ENCODE measurements at places on chromosomes 12 and 14.

DNA sequence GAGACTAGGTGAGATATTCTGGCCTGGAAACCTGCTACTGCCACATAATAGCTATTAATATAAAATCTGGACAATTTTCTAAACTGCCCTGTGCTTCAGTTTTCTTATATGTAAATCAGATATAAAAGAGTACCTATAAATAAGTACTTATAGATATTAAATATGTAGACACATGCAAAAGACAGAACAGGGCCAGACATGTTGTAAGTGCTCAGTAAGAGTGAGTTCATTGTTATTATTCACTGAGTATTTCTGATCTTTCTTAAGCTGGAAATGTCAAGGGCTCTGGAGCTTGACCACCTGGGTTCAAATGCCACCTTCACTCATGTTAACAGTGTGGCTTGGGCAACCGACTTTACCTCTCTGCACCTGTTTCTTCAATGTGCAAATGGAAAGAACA lies 179.8 kb downstream of the GALC start:
- no peak for DNase-seq

GRCh38 chr14:51006781-51007211 lies 62.5 kb upstream of the PYGL start:
- DNase-seq = no peak

DNA sequence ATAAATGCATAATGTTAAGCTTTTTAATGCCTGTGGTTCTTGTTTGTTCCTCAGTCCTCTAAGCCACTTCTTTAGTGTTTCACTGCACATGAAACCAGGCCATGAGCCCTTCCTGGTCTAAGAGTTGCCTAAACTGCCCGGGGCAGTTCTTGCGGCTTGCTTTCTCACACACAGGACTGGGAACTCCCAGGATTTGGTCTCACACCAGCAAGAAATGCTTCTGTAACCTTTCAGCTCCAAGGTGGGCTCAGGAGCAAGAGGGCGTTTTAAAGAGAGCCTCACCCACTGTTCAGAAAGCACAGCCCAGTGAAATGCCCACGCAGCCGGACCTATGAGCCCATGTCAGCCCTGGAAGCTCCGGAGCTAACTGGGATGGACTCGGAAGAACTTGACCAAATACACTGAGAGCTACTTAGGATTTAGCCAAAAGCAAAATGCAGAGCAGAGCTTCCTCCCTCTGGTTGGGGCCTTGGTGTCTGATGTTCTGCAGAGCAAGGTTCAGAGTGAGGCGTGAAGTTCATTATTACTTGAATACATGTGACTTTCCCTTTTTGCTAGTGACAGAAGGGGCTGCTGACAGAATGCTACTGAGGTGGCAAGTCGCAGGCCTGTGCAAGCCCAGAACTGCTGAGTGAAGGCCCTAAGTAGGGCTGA lies 23.4 kb downstream of the SLC25A29 start:
- DNase-seq = no peak

DNA sequence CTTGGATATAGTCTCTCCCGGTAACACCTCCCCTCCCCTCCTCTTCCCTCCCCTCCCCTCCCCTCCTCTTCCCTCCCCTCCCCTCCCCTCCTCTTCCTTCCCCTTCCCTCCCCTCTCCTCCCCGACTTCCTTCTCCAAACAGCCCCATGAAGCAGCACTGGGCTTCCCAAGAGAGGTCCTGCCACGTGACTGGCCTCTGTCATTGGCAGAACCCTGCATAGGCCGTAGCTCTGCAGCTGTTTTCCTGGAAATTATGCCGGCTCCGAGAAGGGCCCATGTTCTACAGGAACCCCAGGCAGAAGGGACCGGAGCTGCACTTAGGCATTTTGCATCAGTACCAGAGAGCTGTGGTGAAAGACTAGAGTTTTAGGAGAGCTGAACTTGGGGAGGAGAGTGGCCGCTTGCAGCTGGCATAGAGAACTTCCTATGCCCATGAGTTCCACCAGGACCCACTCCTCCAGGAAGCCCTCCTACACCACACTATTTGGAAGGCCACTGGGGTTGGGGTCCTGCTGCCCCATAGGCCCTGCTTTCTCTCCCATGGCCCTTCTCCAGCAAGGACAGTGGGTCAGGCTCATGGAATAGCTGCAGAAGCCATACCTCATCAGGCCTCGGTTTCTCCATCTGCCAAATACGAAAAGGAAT lies 5.1 kb upstream of the TNFAIP2 start:
- DNase-seq = no peak

- DNase-seq = no peak
These were observed 20.6 kb downstream of the LTBP2 start for GRCh38 chr14:74591394-74591793.

GRCh38 chr12:67472539-67472938 lies 176.0 kb upstream of the DYRK2 start:
- no peak for DNase-seq

DNA sequence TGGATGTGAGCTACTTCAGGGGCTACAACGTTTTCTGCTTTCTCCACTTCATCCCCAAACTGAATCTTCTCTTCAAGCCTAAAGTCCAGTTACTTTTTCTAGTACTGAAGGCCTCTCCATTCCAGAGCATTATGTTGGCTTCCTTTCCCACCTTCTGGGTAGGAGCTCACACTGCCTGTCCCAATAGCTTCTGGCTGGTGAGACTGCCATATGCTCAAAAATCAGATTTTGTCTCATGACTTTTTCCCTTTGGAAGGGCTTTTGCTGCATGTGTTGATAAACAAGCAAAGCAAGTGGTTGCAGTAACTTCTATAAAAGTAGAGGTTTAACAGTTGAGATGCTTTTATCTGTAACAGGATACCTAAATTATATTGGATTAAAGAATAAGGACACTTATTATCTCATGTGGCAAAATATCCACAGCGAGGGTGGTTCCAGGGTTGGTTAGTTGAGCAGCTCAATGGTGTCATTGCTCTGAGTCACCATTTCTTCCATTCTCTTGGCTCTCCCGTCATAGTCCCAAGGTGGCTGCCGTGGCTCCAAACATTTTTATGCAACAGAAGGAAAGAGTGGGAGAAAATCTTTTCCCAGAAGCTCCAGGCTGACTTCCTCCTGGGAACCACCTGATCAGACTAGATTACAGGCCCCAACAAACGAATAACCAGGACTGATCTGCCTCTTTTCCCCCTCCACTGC lies 15.1 kb upstream of the PPFIBP1 start:
- DNase-seq = no peak

DNA sequence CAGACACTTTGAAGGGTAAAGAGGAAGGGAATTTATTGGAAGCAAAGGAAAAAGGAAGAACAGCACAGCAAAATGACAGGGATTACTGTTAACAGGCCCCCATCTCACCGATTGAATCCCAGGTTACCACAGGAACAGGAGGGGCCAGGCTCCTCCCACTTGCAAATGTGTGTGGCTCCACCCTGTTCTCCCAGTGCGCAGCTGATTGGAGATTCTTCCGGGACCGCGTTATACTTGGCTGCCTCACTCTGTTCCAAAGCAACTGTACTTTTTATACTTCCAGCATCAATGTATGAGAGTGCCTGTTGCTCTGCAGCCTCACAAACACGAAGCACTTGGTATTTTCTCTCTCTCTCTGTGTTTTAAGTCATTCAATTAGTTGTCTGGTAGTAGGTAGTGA lies 273.6 kb upstream of the MDGA2 start:
- DNase-seq = no peak

DNA sequence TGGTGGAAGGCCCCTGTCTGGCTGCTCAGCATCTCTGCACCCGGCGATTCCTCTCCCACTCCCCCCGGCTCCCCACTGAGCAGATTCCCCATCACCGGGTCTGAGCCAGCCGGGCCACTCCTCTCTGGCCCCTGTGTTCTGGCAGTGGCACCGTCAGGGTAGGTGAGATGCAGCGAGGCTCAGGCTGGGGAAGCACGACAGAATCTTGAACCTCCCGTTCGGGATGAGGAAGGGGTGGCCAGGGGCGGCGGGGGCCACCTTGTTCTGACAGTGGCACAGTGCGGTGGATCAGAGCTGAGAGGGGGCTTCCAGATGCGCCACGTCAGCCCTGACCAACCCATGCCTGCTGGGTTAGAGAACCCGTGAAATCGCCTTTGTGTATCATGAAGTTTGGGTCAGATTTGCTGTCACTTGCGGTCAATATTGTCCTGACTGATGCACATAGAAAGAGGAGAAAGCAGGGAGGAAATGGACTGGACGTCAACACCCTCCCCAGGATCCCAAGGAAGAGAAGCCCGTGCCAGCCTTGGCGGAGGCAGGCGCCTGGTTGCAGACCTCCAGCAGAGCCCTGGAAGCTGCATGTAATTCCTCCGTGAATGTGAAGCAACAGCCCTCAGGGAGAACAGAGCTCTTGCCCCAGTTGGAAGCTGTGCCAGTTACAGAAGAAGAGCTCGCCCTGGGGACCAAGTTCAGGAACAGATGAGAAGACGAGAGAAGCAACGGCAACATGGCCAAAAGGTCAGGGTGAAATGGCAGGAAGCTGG lies 137.1 kb upstream of the SFSWAP start:
- no peak for DNase-seq

- no peak for DNase-seq
These were observed 28.4 kb downstream of the TXNRD1 start for GRCh38 chr12:104243971-104244370.

DNA sequence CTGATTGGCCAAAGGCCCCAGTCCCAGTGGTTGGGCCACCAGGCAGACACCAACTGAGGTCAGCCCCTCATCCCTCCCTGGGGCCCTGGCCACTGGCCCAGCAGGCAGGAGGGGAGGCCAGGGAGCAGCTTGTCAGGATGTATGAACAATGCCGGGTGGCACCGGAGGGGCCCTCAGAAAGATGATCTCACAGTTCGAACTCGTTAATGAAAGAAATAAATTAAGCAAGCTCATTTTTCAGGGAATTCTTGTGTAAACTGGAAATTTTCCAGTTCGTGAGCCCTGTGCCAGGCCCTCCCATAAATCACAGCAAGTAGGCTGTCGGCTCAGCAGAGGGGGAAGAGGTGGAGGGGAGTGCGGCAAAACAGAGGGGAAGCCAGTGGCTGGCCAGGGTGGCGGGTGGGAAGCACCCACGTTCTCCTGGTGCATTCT lies 177.0 kb upstream of the VASH1 start:
- no peak for DNase-seq

DNA sequence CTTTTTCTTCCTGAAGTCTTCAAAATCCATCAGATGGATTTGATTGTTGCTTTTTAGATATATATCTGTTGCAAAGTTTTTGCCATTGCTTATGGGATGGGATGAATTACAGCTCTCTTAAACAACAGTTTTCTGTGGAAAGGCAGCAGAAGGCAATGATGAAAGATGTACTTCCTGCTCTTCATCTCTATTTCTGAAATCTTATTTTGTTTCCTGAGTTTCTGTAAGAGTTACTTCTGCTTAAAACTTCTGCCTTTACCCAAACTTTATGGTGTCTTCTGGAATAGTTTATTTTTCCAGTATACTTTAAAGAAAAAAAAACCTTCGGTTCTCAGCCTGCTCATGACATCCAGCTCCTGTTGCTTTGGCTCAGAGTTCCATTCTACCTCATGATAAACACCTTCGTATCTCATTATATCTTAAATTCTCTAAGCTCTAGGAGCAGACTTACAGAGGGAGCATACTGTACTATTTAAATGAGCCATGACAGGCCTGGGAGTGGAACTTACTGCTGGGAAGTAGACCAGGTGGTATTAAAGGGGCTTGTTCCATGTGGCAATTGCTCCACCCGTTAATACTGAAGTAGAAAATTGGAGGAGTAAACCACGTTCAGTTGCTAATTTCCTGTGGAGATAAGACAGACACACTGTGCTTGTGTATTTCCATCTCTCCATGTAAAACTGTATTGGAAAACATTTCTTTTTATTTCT lies 288.4 kb downstream of the FBXL14 start:
- DNase-seq = no peak

- no peak for DNase-seq
These were observed 180.5 kb downstream of the KITLG start for GRCh38 chr12:88399811-88400210.

DNA sequence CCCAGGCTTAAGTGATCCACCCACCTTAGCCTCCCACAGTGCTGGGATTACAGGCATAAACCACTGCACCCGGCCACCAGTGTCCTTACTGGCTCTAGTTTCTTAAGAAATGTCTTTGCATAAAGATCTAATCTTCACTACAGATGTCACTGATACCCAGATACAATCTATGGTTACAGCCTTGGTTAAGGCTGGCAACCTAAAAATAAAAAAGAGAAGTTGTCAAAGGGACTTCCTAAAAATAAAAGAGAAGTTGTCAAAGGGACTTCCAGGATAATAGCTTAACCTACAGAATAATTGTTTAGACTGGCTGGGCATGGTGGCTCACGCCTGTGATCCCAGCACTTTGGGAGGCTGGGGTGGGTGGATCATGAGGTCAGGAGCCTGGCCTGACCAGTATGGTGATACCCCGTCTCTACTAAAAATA lies 27.6 kb downstream of the ETFBKMT start:
- DNase-seq = no peak

DNA sequence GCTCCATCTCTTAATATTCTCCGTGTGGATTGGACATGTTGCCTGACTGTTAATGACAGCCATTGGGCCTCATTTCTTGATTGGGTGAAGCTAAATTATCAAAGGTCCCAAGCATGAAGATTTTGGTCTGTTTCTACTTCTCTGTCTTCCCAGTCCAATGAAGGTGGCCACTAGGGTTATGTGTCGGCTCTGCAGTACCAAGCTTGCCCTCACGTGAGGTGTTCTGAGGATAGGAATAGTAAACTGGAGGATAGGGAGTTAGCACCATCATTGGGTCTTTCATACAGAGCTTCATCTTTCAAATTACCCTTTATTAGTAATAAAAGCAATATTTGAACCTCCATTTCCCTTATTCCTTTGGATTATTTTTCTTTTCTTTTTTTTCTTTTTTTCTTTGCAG lies 21.9 kb upstream of the BICD1 start:
- DNase-seq = no peak

GRCh38 chr14:99676657-99677056 lies 7.4 kb upstream of the CYP46A1 start:
- DNase-seq = no peak

GRCh38 chr12:4202487-4202886 lies 71.1 kb upstream of the CCND2 start:
- no peak for DNase-seq

DNA sequence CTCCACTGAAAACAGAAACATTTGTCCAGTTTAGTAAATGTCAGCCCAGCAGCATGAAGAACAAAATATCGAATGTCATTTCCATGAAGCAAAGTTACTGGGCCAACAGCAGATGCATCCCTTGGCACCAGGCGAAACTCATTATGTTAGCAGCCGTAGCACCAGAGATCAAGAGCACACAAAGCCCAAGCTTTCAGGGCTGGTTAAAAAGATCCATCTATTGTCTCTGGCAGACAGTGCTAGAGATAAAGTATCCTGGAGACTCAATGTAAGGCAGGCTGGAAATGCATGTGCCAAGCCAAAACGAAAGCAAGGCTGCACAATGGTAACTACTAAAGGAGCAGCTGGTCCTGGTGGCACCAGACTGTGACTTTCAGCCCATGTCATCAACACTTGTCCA lies 120.3 kb upstream of the PLEKHG7 start:
- no peak for DNase-seq
